ENCODE measurements at places on chromosomes 12 and 14.

- DNase-seq: peak; percentile 58
Measured at GRCh38 chr12:77324763-77325468, 259.5 kb upstream of the E2F7 start.

GRCh38 chr14:83697099-83697498 is 1832.8 kb upstream of the FLRT2 start:
- DNase-seq: no peak

- DNase-seq: no peak
Measured at GRCh38 chr14:93855737-93856136, 67.5 kb upstream of the PRIMA1 start.

DNA sequence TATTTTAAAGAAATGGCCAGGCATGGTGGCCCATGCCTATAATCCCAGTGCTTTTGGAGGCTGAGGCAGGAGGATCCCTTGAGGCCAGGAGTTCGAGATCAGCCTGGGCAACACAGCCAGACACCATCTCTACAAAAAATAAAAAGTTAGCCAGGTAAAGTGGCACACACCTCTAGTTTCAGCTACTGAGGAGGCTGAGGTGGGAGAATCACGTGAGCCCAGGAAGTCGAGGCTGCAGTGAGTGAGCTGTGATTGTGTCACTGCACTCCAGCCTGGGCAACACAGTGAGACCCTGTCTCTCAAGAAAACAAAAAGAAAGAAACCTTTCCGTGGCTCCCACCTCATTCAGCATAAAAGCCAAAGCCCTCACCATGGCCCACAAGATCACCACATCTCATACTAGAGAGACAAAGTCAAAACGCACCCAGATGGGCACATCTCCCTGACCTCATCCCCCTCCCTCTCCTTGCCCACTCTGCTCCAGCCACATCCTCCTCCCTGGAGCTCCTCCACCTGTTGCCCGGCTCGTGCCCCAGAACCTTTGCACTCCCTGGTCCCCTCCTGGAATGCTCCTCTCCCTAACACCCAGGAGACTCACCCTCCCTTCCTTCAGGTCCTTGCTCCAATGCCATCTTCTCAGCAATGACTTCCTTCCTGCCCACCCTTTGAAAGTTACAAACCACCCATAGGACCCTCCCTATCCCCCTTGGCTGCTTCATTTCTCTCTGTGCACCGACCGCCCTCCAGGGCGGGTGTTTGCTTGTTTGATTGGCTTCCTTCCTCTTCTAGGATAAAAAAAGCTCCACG is 4.8 kb upstream of the SCARB1 start:
- peak; percentile 70 for DNase-seq

- no peak for DNase-seq
Measured at GRCh38 chr12:88904705-88905104, 324.4 kb upstream of the KITLG start.

GRCh38 chr12:41627476-41627875 is 439.4 kb downstream of the PDZRN4 start:
- DNase-seq: no peak

DNA sequence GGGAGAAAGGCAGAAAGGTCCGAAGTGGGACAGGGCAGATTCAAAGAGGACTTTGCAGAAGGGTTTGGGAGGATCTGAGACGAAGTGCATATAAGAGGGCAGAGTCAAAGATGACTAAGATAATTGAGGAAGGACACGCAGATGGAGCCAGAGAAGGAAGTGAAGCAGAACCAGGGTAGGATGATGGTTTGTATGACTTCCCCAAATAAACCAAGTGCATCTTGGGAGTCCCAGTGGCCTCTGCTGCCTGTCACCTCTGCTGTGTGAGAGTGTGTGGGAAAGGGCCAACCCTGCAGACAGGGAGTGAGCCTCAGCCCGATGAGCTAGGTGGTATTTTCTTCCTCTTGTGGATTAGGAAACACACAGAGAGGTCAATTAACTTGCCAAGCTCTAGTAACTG is 36.8 kb downstream of the FLVCR2 start:
- DNase-seq: peak; percentile 96

- DNase-seq: no peak
Measured at GRCh38 chr14:102450206-102451063, 59.1 kb downstream of the ANKRD9 start.

DNA sequence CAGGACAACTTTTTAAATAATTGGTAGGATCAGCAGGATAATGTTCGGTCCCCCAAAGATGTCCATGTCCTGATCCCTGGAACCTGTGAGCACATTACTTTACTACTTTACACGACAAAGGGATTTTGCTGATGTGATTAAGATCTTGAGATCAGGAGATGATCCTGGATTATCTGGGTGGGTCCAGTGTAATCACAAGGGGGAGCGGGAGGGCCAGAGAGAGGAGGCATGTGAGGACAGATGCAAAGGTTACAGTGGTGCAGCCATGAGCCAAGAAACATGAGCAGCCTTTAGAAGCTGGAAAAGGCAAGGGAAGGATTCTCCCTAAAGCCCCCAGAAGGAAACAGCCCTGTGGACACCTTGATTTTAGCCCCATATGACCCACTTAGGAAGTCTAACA is 33.1 kb downstream of the KCNK10 start:
- no peak for DNase-seq

DNA sequence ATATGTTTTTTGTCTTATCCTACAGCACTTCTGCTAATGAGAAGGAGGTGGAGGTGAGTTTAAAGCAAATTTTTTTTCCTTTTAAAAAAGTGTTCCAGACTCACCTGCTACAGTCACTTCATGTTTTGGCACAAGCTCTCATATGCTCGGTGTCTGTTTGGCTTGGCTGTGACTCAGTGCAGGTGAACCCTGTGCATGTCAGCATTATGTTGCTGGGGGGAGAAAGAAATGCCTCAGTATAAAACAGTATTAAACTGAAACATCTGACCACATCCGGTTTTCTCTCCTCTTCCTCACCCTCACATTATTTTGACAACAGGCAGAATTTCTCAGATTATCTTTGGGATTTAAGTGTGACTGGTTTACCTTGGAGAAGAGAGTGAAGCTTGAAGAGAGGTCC is 105.2 kb downstream of the DNAI7 start:
- no peak for DNase-seq

GRCh38 chr12:64029013-64029857 is 184.7 kb downstream of the SRGAP1 start:
- DNase-seq: no peak

DNA sequence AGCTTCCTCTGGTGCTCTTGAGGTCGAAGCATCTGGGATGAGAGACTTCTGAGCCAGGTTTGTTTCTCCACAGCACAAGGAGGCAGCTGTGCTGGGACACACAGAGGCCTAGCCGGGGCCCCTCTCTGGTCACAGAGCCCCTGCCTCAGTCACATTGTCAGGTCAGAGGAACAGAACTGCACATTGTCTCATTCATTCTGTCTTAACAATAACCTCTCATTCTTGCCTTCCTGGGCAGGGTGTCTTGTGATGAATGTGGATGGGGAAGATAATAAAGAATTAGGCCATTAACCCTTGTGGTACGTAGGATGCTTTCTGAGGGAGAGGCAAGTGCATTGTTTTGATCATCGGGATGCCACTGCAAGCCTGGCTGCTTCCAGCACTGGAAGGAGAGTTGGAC is 29.8 kb downstream of the FNTB start:
- DNase-seq: no peak

GRCh38 chr12:3416159-3416558 is 74.8 kb upstream of the PRMT8 start:
- no peak for DNase-seq

GRCh38 chr12:115232455-115233156 is 548.6 kb upstream of the TBX3 start:
- no peak for DNase-seq

DNA sequence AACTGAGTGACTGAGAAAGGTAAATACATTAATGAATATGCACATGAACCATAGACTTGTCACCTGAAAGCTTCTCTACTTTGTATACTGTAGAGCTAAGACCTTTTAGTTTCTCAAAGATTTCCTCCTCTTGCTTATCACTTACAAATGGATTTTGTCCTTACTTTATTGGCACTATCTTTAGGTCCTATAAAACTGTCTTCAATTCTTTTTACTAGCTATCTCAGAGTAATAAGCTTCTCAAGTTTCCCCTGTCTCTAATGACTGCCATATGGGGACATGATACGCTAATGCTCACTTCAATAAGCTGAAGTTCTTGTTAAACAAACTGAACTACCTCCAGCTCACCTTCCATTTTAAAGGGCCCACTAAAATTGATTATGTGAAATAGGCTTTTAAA is 468.2 kb upstream of the CCDC196 start:
- DNase-seq: no peak

DNA sequence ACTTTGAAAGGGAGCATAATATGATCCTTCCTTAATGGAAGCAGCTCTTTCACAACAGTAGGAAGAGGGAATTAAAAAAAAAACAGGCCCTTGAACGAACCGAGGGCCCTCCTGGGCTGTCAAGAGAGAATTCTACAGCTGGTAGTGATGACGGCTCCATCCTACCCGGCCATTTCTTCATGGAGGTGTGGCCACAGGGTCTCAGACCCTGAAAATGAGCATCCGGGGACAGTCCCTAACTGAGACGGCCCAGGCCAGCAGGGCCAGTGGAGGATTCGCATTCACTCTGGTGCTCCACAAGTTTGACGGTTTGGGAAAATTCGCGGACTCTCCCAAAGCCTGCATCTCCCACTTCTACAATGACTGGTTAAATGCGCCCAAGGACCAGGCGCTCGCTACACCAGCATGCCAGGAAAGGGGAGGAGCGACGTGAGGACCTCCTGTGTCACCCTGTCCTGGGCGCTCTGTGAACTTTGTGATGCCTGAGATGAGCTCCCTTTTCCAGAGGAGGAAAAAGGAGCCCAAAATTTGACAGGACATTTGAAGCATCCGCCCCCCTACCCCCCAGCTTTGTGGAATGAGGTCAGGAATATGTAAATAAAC is 66.8 kb downstream of the BCL11B start:
- DNase-seq: no peak

DNA sequence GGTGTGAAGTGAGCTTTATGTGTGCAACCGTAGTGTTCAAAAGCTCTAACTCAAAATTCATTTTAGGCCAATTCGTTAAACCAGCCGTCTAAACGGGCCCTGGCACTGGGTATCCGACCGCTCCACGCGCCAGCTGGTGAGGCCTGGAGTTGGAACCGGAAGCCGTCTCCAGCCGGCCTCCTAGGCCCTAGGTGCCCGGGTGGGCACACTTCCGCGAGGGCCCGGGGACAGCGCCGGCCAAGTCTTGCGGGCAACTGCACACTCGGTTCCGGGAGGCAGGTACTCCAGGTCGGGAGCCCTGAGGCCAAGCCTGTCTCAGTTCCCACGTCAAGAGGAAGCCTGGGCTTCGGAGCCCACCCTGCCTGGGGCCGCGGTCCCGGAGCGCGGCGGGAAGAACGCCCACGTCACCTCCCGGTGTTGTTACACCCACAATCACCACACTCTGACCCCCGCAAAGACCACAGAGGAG is 16.2 kb downstream of the OTX2 start:
- DNase-seq: no peak

DNA sequence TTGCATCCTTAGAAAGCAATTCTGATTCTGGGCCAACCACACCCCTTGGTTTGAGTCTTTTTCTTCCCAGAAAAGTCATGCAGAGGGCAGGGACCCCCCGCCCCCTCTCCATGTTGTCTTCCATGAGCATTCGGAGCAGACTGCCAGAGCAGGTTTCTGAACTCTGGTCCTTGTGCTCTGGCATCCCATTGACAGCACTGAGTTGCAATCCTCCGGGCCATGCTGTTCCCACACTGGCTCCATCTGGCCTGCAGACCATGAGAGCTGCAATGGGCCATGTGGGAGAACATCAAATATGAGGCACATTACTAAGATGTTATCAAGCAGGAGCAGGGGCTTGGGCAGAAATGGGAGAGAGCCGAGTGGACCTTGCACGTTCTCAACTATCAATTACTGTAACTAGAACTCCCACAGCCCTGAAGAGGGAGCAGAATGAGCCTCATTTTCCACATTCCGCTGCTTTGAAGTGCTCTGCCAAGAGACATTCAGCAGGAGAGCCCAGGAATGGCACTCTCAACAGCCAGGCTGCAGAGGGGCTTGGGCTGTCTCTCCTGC is 157.4 kb downstream of the STXBP6 start:
- no peak for DNase-seq

DNA sequence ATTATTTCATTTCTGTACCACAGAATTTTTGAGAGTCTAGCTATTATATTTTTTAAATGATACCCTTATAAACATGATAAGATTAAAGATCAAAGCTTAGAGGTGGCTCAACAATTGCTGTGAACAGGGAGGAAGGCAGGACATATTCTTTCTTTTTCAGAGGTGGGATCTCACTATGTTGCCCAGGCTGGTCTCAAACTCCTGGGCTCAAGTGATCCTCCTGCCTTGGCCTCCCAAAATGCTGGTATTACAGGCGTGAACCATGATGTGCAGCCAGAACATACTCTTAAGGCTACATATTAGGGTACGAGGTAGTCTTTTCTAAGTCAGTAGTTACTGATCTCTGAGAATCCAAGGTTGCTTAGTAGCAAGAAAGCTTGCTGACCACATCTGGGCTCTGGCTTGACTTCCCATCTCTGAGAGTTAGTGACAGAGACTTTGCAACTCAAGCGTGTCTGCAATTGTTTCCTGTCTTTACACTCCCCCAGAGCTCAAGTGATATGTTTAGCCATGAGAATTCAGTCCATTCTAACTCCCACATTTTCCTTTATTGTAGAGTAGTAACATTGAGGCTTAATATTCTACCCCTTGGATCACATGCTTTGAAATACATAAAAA is 8.6 kb downstream of the RAB5B start:
- DNase-seq: peak; percentile 93

DNA sequence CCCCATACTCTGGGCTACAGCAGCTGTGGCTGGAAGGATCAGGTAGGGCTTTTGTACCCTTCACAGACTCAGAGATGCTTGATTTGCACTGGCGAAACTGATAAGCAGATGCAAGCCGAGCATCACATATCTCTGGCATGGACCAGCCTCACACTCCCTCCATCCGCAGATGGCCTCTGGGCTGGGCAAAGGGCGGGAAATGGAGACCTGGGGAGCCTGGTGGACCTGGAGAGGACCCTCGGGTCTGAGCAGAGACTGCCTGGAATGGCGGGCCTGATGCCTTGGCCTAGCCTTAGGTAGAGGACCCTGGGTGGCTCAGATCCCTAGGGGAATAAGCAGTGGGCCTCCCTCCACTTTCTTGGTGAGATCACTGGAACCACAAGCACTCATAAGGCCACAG is 53.2 kb downstream of the GALNT16 start:
- DNase-seq: no peak

- no peak for DNase-seq
Measured at GRCh38 chr12:103801709-103802585, 39.1 kb downstream of the NT5DC3 start.

- no peak for DNase-seq
Measured at GRCh38 chr14:93663317-93663716, 125.0 kb downstream of the PRIMA1 start.

DNA sequence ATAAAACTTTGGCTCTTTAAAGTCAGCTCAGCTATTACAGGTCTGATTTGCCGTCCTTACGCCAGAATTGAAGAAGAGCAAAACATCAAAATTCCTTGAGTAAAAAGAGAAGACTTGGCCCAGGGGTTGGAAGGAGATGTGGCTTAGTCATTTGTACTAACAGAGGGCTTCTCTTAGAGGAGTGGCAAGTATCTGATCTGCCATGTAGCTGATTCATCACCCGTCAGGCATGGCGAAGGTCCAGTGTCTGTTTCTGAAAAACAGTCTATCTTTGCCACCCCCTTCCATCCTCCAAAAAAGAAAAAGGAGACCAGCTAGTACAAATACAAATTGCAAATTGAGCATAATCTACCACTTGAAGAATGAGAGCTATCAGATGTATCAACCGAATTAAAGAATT is 91.9 kb downstream of the RAD52 start:
- DNase-seq: no peak
